Ammon's horn (tissue), 1 donor: ENCODE measurements at places on chromosomes 3 and 15.
A peak's percentile ranks its signal among the peaks of the same experiment; 100 is the strongest.

- no peak for DNase-seq
Measured at GRCh38 chr3:128480717-128481437, 12.1 kb downstream of the GATA2 start.

DNA sequence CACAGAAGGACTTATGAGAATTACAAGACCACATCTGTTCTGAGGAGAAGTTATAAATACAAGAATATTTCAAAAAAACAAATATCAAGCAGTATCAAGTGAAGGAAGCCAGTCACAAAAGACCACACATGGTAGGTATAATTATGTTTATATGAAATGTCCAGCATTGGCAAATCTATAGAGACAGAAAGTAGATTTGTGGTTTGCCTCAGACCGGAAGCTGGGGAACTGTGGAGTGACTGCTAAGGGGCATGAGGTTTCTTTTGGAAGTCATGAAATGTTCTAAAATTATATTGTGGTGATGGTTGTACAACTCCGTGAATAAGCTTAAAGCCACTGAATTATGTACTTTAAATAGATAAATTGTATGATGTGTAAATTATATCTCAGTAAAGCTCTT lies 136.9 kb downstream of the FRMD5 start:
- no peak for DNase-seq

- DNase-seq, result no peak
Measured at GRCh38 chr3:10468613-10469354, 36.6 kb downstream of the ATP2B2 start.

DNA sequence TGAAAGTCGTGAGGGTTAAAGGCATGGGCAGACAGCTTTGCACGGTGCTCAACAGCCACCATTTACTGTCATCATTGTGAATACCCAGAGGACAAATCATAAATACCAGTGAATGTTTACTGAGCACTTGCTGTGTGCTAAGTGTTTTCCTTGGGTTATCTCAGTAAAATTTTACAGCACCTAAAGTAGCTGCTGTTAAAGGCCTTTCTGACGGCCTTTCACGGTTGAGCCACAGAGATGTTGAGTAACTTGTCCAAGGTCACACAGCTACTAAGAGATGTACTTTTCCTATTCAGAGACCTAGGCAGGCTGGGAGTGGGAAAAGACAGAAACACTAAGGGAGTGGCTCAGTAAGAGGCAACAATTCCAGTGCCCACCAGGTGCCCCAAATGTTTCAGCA lies 393 bp upstream of the CPNE9 start:
- DNase-seq, result no peak

- no peak for DNase-seq
Measured at GRCh38 chr15:37100966-37101215, 542 bp upstream of the MEIS2 start.

- no peak for DNase-seq
Measured at GRCh38 chr15:67935244-67935643, 95.4 kb upstream of the RNU6-1 start.

DNA sequence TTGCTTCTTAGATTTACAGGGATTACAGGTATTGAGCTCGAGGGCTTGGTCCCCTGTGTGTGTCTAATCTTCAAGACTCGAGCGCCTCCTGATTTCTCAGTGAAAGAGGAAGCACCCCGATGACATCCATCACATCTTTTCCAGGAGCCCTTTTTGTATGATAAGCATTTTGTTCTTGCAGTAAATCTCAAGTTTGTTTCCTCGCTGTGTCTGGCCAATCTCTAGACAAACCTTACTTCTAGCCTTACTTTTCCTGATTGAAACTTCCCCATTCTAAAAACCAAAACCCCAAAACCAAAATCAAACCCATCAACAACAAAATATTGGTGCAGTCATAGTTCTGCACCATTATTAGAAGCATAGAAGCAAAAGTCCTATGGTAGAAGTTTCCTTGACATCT lies 286.0 kb downstream of the NFKBIZ start:
- DNase-seq, result peak; percentile 6

DNA sequence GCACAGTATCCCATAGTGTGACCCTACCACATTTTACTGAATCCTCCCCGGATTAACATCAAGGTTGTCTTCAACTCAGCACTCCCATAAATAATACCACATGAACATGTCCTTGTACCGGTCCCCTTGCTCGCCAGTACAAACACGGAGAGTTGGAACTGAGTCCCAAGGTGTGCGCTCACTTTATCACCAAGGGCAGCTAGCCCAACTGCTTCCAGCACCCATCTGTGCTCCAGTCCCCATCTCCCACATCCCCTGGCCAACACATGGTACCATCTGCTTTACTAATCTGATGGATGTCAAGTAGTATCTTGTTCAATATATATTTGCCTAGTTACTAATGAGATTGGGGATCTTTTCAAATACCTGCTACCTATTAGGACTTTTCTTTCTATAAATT lies 64.7 kb downstream of the ISG20 start:
- no peak for DNase-seq

DNA sequence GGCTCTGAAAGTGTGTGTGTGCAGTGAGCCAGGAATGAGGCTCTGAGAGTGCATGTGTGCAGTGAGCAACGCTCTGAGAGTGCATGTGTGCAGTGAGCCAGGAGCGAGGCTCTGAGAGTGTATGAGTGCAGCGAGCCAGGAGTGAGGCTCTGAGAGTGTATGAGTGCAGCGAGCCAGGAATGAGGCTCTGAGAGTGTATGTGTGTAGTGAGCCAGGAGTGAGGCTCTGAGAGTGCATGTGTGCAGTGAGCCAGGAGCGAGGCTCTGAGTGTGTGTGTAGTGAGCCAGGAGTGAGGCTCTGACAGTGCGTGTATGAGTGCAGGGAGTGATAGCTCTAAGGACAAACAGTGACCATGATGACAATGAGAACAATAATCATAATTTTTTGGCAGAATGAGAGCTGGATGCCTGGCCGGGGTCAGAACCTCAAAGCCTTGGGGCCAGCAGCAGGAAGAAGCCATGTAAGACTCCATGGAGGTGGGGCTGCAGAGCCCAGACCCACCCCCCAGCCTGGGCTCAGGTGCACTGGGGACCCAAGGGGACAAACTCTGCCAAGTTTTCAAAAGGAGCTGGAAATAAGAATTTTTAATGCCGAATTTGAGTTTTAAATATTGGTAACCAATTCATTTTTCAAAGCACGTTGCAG lies 85.7 kb upstream of the PRR20G start:
- no peak for DNase-seq

DNA sequence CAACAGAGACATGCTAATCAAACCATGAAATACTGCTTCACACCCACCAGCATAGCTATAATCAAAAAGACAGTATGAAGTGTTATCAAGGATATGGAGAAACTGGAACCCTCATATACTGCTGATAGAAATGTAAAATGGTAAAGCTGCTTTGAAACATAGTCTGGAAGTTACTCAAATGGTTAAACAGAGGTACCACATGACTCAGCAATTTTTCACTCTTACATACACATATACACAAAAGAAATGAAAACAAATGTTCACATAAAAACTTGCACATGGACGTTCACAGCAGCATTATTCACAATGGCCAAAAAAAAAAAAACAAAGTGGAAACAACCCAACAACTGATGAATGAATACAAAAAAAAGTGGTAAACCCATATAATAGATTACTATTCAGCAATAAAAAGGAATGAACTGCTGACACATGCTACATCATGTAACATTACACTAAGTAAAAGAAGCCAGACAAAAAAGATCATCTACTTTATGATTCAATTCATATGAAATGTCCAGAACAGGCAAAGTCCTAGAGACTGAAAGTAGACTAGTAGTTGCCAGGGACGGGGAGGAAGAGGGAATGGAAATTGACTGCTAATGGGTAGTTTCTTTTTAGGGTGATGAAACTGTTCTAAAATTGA lies 23.2 kb downstream of the ZNF148 start:
- DNase-seq, result no peak

DNA sequence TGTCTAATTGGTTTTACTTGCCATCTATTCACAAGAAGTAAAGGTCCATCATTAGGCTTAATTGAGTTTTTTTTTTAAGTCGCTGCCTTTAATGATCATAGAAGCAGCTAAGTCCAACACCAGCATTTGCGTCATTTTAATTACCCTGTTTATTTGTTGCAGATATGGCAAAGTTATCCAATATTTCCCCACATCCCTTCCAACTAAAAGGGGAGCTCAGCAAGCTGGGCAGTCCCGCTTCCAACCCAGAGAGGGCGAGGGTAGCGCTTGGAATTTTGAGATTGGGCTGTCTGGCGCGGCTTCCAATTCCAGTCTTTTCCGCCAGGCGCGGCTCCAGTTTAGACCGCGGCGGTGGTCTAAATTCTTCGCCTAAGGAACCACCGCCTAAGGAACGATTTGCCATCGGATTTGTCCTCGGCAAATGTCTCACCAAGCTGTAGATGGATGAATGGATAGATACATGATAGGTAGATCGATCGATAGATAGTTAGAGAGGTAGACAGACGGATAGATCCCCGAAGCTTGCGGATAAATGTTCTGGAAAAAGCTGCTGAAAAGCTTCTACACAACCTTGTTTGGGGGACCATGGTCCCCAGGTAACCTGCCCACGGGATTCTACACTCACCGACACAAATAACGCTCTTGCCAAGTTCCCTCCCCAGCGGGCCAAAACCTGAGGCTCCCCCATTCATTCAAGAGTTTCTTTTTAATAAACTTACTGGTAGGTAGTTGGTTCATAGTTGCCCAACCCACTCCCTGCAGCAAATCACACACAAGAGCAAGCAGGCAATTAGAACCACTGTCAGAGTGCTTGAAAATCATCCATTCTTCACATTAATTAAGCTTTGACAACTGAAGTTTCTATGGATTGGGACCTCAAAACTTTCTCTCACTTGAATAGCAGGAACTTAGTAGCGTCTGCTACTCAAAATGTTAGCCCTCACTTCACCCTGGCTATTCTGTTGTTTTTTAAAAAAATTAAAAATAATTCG lies 49.1 kb downstream of the ZIC4 start:
- DNase-seq, result no peak

DNA sequence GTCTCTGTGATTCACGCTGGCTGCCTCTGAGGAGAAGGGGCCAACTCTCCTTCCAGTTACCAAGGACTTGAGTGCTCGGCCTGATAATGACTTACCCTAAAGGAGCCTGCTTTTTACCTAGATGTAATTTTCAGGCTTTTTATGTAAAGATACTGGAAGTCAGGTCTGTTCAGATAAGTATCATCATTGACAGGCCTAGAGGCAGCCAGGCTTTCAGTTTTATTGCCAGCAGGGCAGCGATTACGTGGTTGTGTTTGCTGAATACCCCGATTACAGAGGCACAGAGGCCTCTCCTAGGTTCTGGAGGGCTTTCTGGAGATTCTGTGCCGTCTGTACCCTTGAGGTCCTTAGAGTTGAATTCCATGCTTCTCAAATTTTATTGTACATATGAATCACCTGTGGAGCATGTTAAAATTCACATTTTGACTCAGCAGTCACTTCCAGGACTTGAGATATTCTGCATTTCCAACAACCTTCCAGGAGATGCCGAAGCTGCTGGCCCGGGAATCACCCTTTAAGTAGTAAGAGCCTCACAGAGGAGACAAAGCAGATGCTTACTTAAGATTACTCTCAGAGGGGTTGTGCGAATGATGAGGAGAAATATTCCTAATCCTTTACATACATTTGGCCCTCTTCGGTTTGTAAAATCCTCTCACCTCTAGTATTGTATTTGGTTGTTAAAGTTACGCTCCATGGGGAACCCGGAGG lies 160.1 kb upstream of the BHLHE40 start:
- no peak for DNase-seq

DNA sequence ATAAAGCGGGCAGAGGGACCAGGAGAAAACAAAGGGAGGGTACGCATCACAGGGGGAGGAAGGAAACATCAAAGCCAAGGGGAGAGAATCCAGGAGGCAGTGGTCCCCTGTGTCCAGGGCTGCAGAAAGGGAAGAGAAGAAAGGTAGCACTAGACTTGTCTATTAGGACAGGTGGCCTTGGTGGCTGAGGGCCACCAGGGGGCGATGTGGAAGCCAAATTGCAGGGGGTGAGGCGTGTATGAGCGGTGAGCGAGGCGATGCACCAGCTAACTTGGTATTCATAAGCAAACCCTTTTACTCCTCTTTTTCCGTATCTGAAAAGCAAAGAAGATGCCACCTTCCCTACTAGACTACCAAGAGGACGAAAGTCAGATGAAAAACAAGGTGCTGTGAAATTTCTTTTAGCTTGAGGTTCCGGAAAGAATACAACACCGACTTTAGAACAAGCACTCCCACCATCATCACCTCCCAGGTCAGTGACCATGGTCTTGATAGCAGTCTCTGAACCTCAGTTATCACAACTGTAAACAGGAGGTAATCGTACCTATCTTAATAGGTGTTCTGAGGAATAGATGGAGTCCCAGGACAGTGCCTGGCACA lies 654.4 kb upstream of the ADAMTS9 start:
- peak; percentile 18 for DNase-seq

- DNase-seq, result no peak
Measured at GRCh38 chr3:133821767-133822638, 16.4 kb downstream of the SRPRB start.

GRCh38 chr15:31554261-31554660 lies 227.6 kb downstream of the KLF13 start:
- DNase-seq, result peak; percentile 47

GRCh38 chr3:192229866-192230265 lies 497.5 kb downstream of the FGF12 start:
- no peak for DNase-seq

- DNase-seq, result no peak
Measured at GRCh38 chr15:76341366-76342057, 4.9 kb downstream of the ISL2 start.

- no peak for DNase-seq
Measured at GRCh38 chr3:108757404-108757982, at the start of gene RETNLB. RETNLB (minus strand) TSS chr3:108757410; CDS start chr3:108757185, 225 bp downstream.

DNA sequence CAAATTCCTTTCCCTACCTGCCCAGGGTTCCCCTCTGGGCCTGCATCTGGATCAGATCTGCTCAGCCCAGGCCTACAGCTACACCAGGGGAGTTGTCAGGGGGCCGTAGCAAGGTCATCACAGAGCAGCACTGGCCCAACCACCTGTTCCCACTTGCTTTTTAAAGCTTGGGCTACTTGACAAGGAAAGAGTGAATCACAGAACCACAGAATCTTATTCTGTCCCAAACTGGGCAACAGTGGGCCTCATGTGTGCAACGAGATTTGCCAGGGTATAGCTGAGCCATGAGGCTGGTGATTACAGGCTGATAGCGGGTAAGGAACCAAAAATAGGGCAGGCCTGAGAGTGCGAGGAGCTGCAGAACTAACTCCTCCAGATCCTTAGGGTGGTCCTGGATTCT lies 66.7 kb downstream of the MYLK start:
- DNase-seq, result no peak

- no peak for DNase-seq
Measured at GRCh38 chr3:53164911-53165310, 3.9 kb downstream of the PRKCD start.

- no peak for DNase-seq
Measured at GRCh38 chr15:88810446-88810845, 7.2 kb downstream of the ACAN start.

- DNase-seq, result no peak
Measured at GRCh38 chr3:81105789-81106488, 655.5 kb downstream of the GBE1 start.

DNA sequence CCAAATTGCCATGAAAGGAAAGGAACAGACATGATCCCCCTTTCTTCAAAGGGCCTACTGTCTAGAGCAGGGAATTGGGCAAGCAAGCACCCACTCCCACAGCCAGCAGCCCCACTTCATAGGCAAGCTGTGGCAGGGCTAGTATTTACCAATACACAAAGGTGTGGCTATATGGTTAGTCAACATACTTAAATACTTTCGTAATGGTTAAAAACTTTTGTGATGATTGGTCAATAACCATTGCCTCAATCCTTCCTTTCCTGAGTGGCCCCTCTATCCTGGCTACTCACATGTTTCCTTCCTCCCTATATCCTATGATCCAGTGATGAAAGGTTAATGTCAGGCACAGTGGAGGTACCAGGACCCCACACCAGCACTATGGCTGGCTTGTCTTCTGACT lies 30.1 kb upstream of the ARL8B start:
- DNase-seq, result no peak
